Stimulated activated CD8-positive, alpha-beta memory T cell treated with anti-CD3 and anti-CD28 coated beads, Interleukin-7, amount 100 ng/mL, for 24 hours (primary cell): ENCODE measurements at places on chromosomes 6 and 20.

- DNase-seq: no peak
These were observed 52.9 kb upstream of the BHLHE23 start for GRCh38 chr20:63059684-63060056.

- no peak for DNase-seq
These were observed 671 bp downstream of the BPHL start for GRCh38 chr6:3119040-3119723.

GRCh38 chr6:25056130-25056529 is 120.4 kb upstream of the RIPOR2 start:
- no peak for DNase-seq

DNA sequence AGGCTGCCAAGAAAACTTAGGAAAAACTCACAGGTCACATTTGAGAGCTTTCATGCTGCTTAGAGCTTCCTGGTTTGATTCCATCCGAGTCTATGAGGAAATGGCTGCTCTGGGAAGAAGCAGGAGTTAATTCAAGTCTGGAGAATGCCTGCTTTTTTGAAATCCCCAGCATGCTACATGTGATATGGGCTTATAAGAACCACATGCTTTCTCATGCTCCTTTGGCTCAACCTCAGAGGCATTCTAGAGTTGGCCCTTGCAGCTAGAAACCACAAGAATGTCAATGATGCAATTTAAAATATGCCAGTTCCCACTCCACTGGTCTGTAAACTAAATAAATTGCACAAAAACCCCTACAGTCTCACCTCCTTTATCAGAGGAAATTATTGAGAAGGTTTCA is 142.9 kb upstream of the OLIG3 start:
- no peak for DNase-seq

- no peak for DNase-seq
These were observed 490 bp downstream of the JAG1 start for GRCh38 chr20:10673176-10673841.

DNA sequence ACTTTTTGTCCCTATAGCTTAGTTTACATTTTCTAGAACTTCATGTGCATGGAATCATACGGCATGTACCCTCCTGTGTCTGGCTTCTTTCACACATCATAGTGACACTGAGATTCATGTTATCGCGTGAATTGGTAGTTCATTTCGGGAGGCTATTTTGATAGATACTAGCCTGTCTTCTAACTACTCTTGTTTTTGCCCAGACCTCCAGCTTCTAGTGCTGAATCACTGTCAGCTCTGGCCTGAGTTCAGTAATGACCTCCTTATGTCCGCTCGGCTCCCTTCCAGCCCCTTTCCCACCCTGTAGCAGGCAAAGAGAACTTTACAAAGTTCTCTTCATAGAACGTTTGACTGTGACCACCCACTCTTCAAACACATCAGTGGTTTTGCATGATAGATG is 14.1 kb downstream of the MYBL2 start:
- DNase-seq: no peak

DNA sequence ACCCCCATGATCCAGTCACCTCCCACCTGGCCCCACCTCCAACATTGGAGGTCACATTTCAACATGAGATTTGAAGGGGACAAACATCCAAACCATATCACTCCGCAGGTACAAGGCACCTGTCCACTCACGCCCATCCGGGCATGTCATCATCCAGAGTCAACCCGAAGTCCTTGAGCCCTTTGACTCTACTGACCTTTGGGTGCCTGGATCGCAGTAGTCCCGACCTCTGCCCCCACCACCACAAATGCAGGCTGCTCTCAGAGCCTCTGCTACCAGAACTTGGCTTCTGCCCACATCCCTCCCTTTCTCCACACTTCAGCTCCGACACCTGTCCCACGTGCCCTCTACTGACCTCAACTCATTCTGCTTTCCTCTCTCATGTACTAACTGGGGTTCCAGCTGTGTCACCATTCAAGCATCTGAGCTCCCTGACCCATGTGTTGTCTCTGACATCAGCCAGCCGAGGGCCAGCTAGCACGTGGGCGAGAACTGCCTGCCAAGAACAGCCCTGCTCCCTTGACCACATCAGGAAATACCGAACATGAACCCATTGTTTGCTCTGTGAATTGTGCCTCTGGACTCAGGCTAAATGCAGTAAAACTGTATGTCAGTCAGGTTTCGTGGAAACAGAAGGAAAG is 498.3 kb upstream of the SULF2 start:
- DNase-seq: no peak

- DNase-seq: no peak
These were observed 1.1 kb downstream of the BPIFB2 start for GRCh38 chr20:33008336-33009213.

- no peak for DNase-seq
These were observed 1.3 kb downstream of the SRF start for GRCh38 chr6:43172104-43173007.

GRCh38 chr6:44039191-44039719 is 88.0 kb downstream of the MRPL14 start:
- no peak for DNase-seq
